Stimulated activated CD4-positive, alpha-beta T cell treated with anti-CD3 and anti-CD28 coated beads, TNF-alpha, amount 100 ng/mL, for 4 hours (primary cell): ENCODE measurements at places on chromosomes 11 and 22.

DNA sequence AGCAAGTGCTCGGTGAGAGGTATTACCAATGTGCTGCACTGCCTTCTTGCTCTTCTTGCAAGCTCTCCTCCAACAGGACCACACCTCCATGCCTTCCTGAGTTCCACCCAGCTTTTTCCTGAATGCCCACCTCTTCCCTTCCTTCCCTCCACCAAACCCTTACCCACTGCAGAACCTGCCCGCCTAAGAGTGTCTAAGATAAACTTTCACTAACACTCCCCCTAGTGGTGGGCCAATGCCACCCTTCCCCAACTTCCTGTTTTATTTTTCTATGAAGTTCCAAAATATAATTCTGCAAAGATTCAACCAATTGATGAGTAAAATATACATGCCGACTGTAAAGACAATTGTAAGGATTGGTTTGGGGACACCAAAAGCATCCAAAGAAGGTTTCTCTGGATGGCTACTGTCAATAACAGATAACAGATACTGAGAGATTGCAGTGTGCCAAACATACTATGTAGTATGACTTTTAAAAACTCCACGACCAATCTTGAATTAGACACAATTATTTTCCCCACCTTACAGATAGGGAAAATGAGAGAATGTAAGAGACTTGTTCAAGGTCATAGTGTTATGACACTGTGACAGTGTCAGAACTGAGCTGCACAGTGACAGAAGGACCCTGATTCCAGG, 38.6 kb upstream of the BMAL1 start:
- DNase-seq, result peak; percentile 10

GRCh38 chr11:94838027-94838731, 70.0 kb downstream of the AMOTL1 start:
- no peak for DNase-seq

DNA sequence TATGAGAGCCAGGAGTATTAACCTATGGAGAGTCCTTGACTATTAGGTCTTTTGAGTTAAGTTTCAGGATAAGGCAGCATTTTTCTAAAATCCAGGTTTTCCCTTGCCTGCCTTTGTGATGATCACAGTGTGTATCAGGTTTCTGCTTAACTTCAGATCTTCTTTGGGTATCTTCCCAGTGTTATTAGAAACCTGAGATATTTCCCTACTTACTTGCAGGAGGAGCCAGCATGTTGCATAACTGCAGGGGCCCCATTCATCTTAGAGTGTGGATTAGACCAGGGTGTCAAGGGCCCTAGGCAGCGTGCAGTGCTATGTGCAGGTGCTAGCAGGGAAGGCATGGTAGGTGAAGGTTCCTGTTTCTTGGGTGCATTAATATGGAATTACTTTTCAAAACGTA, 69.5 kb downstream of the ZNRF3 start:
- DNase-seq, result no peak

- DNase-seq, result no peak
Measured at GRCh38 chr22:37263966-37264887, 18.1 kb upstream of the CYTH4 start.

DNA sequence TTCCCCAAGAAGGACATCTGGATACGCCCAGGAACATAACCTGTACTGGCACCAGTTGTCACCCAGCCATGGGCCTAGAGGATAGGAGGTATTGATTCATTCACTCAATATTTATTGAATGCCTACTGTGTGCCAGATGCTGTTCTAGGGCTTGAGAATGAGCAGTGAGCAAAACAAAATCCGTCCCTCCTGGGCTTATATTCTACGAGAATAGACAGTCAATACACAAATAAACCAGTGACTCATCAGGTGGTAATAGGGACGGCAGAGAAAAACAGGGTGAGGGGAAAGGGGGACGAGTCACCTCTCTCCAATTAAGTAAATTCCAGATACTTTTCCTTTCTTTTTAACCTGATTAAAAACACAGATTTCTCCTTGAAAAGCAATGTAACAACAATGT, 103.5 kb downstream of the MICAL2 start:
- no peak for DNase-seq

DNA sequence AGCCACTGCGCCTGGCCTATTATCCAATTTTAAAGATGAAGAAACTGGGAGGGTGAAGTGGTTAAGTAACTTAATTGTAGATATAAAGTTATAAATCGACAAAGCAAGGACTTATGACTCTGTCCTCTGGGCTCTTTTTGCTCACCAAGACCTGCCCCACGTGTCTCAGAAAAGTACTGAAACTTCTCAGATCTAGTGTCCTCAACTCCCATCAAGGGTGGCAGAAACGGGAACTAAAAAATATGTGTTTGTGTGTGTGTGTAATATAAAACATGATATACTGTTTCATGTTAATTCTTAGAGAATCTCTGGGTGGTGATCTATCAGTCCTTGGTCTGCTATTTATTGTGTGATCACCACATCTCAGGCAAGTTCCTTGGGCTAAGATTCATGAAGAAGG, 104.9 kb downstream of the GAB2 start:
- no peak for DNase-seq
